Stimulated activated CD8-positive, alpha-beta memory T cell treated with anti-CD3 and anti-CD28 coated beads, Interleukin-4, amount 100 ng/mL, for 4 hours (primary cell): ENCODE measurements at places on chromosomes 6 and 20.
A peak's percentile ranks its signal among the peaks of the same experiment; 100 is the strongest.

GRCh38 chr6:154447954-154448353, 62.5 kb downstream of the CNKSR3 start:
- no peak for DNase-seq

GRCh38 chr6:35068206-35068605, 72.9 kb downstream of the TCP11 start:
- DNase-seq, result no peak

- no peak for DNase-seq
Measured at GRCh38 chr6:36717231-36717825, 19.7 kb downstream of the RAB44 start.

DNA sequence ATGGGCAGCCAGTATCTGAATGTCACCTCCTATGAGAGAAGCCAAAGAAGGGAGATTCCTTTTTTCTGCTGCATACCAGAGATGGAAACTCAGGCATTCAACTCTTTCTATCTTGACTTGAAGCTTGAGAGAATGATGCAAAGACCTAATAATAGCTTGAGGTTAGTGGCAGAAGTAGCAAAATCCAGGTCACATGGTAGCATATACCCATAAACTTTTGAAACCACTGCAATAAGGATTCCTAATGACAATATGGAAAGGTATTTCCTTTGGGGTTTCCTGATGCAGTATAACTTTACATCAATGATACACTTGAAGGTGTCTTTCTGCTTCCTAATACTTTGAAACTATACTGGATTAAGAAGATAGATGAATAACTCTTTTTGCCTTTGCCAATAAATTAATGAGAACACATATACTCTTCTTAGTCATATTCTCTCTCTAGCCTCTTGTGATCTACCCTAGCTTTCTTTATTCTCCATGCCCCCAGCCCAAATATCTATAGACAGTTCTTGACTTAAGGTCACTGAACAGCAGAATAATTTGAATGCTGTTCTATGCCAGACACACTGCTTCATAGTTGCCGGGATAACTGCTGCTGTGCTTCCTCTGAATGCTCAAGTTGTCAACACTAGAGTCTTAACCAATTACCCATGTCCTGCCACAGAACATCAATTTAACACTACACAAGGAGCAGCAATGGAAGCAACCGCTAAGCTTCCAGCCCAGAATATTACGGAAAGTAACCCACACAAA, 155.5 kb upstream of the SIM1 start:
- DNase-seq, result no peak

DNA sequence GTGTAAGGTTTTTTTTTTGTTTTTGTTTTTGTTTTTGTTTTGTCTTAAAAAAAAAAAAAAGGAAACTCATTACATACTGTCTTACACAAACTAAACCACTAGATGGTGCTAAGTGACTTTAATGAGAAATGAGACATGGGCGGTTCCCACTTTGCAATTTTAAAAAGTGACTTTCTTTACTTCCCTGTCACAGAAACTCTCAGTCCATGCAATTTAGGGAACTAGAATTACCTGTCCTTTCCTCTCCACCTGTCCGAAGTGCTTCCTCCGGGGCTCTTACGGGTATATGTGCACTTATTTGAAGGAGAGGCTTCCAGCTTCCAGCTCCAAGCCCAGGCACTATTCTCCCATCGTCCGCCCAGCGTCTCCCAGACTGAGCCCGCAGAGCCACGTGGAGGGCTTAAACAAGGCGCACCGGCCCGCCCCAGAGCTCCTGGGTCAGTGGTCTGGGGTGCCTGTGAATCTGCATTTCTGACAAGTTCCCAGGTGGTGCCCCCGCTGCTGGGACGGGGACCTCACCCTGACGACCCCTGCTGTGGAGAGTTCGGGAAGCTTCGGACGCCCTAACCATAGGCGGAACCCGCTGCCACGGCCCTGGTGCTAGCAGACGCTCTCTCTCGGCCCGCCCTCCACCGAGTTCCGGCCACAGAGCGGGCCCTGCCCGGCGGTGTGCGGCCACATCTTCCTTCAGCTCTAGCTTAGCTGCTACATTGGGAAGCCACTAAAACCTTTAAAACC, 26.1 kb downstream of the BFSP1 start:
- peak; percentile 18 for DNase-seq

DNA sequence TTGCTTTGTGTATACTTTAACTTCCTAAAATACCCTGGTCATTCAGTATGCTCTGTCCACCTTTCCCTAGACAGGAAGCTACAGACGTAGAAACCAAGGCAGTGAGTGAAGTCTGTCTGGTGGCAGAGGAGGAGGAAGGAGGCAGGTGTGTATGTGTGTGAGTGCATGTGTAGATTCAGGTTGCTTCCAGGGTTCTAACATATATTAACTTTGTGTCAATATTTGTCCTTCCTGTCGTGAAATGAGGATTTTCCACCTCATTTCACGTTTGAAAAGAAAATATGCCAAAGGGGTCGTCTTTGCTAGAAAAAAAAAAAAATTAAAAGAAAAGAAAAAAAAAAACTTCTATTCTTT, 411.5 kb downstream of the PKHD1 start:
- no peak for DNase-seq

DNA sequence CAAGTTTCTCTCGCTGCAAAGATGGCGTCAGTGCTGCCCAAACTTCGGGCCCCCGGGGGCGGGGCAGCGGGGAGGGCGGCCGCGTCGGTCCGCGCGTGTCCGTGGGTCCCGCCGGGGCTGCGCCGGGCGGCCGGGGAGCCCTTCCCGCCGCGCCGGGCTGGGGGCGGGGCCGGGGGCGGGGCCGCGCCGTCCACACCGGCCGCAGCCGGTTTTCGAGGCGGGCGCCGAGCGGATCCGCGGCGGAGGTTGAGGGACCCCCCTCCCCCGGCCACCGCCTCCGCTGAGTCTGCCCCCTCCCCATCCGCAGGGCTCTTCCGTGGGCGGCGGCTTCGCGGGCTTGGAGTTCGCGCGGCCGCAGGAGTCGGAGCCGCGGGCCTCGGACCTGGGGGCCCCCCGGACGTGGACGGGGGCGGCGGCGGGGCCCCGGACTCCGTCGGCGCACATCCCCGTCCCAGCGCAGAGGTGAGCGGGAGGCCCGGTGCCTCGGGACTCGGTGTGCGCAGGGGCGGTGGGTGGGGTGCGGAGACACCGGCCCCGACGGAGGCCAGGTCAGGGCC, 572 bp downstream of the SLC2A4RG start:
- no peak for DNase-seq

DNA sequence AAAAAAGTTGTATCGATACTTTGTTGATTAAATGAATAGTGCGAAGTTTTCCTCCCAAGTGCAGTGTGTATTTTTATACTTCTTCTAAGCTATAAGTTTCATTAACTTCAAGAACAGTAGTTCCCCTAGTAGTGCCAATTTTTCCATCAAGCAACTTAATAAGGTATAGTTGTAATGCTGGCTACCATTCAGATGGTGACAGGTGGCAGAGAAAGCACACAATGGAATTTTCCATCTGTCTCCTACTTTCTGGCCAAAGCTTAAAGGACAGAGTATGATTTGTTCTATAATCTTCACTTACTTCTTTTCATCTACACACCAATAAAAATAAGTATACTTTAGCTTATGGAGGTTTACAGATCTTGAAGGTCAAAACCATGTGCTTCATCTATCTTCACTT, 431.1 kb downstream of the NKAIN2 start:
- DNase-seq, result no peak

- no peak for DNase-seq
Measured at GRCh38 chr20:20782755-20783154, 70.3 kb upstream of the RALGAPA2 start.

- no peak for DNase-seq
Measured at GRCh38 chr6:6494677-6495076, 93.8 kb upstream of the LY86 start.

GRCh38 chr6:736657-737446, 43.9 kb upstream of the EXOC2 start:
- DNase-seq, result no peak

DNA sequence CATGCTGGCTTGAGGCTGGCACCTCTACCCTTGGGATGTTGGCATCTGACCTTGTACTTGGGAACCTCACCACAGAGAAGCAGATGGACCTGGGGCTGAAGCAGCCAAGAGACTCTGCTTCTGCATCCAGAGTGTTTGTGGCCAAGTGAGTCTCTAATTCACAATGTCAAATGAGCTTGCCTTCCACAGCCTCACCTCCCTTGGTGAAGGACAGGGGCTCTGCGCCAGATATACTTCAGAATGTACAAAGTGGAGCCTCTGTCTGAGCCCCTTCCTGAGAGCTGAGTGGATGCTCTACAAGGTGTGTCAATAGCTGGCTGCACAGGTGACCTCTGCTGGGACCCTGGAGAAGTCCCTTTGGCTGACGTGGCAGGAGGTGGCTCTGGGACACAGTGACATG, 508.9 kb downstream of the CDH26 start:
- DNase-seq, result no peak

GRCh38 chr20:51469578-51470498, 72.7 kb downstream of the NFATC2 start:
- no peak for DNase-seq

GRCh38 chr20:44695295-44695673, 19.9 kb upstream of the CCN5 start:
- no peak for DNase-seq

- DNase-seq, result no peak
Measured at GRCh38 chr6:16414205-16414604, 175.8 kb downstream of the GMPR start.

DNA sequence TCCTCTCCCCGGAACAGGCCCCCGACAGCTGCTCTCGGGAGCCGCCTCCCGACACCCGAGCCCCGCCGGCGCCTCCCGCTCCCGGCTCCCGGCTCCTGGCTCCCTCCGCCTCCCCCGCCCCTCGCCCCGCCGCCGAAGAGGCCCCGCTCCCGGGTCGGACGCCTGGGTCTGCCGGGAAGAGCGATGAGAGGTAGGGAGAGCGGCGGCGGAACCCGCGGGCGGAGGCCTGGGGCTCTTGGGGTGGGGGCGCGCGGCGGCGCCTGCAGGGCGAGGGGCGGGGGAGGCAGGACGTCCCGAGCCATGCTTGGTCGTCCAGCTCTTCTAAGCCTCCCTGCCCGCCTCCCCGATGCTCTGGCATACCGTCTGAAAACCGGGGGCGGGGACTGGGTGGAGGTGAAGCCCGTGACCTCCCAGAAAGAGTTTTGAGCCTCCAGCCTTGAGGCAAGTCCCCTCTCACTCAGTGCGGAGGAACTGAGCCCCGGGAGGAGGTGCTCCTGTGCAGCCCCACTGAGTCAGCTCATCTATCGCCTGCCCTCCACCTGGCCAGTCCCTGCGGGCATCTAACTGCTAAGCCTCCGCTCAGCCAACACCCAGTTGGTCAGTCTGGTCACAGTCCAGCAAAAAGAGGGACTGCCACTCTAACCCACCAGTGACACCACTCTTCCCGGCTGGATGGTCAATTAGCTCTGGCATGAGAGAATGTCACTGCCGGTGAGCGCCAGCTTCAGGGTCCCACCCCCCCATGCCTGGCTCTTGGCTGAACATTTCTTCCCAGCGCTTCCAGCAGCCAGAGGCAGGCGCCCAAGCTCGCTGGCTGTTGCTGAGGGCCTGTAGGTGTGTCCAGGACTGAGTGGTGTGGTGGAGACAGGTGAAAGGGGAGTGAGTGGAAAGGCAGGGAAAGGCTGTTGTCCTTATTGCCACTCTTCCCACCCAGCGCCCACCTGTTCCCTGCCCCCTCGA, 482 bp downstream of the DDR1 start:
- DNase-seq, result no peak

GRCh38 chr6:147035886-147036285, 168.3 kb upstream of the STXBP5 start:
- no peak for DNase-seq
